ENCODE measurements at places on chromosomes 11 and 22.

GRCh38 chr11:134409552-134410429, 2.3 kb downstream of the B3GAT1 start:
- no peak for DNase-seq

GRCh38 chr11:36339888-36340287, 43.8 kb downstream of the PRR5L start:
- no peak for DNase-seq

DNA sequence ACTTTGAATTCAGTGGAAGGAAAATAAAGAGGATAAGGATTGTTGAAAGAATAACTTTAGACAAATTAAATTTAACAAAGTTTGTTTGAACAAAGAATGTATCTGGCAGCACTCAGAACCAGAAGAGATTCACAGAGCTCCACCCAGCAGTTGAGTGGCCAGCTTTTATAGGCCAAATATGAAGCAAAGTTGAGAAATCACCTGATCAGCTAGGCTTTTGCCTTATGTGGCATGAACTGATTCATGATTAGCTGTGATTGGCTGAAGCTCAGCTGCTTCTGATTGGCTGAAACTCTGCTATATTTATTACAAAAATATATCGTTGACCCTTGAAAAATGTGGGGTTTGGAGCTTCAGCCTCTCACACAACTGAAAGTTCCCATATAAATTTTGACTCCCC, 62.6 kb downstream of the PIWIL4 start:
- no peak for DNase-seq

DNA sequence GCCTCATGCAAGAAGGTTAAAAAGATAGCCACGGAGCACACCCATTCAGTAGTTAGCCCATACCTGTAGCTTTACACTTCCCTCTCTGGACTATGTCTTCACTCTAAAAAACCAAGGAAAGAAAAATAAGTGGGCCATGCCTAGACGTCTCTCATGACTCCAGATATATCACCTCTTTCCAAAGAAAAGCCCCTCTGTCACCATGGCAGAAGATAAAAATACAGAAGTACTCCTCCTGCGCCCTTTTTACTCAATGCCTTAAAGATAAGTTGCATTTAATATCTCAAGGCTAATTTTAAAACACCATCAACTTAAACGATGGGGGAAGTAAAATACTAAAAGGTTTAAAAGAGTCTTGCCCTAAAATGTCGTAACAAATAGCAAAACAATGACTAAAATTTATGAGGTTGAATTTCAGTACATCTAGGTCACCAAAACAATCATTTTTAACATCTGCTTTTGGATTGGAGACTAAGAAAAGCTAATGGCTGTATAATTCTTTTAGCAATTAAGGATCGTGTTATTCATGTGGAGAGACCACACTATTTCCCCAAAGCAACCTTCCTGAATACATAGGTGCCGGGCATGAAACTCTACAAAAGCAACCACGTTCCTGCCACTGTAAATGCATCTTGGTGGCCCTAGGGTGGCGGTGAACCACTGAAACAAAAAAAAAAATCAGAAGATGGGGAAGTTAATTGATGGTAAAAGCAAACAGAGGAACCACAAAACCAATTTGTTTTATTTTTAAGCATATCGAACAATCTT, 46.0 kb downstream of the CELF1 start:
- DNase-seq = no peak

- no peak for DNase-seq
Observed at GRCh38 chr22:40607506-40607905, 29.0 kb downstream of the MRTFA start.

- no peak for DNase-seq
Observed at GRCh38 chr11:110766316-110766715, 54.1 kb upstream of the ARHGAP20 start.

- no peak for DNase-seq
Observed at GRCh38 chr22:19057999-19058491, 64.2 kb downstream of the DGCR2 start.

- DNase-seq = no peak
Observed at GRCh38 chr22:17664414-17665055, 26.0 kb downstream of the BCL2L13 start.

DNA sequence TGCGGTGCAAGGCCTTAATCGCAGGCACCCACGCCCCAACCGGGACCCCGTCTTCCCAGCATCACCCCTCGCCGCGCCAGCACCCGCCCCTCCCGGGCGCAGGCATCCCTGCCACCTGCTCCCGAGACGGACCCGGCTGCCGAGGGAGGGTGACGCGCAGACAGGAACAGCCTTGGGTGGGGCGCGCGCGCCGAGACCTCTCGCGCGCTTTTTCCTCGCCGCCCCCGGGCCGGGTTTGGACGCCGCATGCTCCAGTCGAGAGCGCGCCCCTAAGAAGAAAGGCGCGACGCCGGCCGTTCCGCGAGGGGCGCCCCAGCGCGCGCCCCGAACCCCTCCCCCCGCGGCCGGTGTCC, 504 bp downstream of the CFL1 start:
- DNase-seq = peak; percentile 70

DNA sequence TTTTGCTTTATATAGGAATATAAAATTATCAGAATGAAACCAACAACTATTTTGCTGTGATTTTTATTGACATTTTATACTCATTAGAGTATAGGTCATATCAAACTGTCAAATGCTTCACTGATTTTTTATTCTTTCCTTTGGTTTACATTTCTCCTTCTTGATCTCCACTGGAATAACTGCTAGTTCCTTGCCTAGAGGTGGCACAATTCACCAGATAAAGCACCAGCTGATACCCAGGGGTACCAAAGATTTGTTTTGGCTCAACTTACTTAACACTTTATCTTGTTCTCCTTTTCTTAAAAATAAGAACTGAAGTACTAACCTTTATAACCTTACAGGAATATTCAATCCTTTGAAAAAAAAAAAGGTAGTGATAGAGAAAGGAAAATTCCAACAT, 725.1 kb upstream of the CHORDC1 start:
- DNase-seq = no peak

- DNase-seq = peak; percentile 60
Observed at GRCh38 chr11:34250732-34251588, 106.8 kb downstream of the ABTB2 start.

DNA sequence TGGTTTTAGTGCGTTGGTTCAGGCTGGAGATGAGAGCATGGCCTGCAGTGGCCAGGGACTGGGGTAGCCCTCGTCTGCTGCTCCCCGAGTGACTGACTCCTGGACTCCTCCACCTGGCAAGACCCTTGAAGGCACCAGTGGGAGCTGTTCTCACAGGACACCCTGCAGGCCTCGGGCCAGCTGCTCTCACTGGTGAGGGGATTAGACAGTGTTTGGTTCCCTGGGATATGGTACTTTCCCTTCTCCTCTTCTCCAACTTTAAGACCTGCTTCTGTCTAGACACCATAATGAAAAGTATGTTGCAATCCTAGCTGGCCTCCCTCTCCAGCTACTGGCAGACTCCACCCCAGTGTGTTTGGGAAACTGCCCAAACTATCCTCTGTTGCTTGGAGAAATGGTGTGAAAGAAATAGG, 168.8 kb upstream of the CADM1 start:
- no peak for DNase-seq

GRCh38 chr22:42428025-42428424, 4.2 kb downstream of the NFAM1 start:
- no peak for DNase-seq

DNA sequence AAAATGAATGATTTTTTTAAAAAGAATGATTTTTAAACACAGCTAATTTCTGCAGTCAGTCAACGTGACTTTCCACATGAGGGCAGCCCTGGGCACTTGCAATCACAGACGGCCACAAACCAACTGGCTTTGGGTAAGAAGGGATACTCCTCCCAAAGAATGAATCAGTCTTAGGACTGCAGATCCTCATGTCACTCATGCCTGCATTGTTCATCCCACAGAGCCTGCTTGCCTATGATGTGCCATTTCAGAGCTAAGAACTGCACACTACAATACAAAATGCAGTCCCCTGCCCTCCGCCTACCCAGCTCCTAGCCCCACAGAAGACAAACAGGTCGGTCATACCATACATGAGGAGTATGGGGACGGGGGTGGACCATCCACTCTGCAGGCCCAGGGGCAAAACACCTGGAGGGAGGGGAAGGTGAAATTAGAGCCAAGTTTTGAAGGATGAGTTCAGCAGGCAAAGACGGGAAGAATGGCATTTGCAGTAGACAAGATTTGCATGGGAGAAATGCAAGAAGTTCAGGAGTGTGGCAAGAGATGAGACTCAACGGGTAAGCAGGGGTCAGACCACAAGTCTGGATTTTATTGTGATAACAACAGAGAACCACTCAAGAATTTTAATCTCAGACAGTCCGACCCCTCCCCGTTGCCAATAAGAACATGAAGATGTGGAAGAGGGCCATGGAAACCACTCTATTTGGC, 24.7 kb downstream of the PACSIN2 start:
- DNase-seq = no peak

- no peak for DNase-seq
Observed at GRCh38 chr11:122230385-122230755, 114.4 kb upstream of the BLID start.

DNA sequence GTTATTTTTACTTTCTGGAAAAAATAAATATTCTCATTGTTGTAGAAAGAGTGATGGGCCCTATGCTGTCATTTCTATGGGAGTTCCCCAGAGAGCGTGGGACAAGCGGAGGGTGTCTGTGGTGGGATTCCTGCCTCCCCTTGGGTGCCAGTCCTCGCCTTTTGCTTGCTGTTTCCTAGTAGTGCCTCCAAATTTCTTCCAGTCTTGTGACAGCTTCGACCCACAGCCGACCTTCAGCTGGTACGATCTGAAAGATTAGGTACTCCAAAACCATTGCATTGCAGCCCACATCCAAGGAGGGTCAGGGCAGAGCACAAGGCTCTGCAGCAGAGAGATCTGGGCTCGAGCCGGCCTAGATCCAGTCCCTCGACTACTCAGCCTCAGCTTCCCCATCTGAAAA, 58.9 kb upstream of the EMID1 start:
- DNase-seq = no peak

DNA sequence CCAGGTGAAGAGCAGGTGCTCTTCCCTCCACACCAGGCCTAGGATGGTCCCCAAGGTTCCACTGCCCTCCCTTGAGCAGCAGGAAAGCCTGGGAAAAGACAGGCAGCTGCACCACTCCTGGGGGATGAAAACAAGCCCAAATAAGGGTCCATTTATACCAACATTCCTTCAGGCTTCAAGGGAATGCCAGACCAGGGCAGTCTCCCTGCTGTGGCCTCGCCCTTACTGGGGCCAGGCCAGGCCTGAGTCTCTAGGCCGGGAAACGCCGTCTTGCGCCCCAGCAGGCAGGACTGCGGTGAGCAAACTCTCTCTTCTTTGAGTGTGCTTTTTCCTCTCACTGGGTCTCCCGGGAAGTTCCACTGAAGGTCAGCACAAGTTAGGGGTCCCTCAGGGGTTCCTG, 443.5 kb downstream of the SOX6 start:
- DNase-seq = no peak

- DNase-seq = no peak
Observed at GRCh38 chr11:58485961-58486360, 21.9 kb downstream of the OR5B21 start.

GRCh38 chr11:126355926-126356897, 726 bp downstream of the ST3GAL4 start:
- DNase-seq = no peak

DNA sequence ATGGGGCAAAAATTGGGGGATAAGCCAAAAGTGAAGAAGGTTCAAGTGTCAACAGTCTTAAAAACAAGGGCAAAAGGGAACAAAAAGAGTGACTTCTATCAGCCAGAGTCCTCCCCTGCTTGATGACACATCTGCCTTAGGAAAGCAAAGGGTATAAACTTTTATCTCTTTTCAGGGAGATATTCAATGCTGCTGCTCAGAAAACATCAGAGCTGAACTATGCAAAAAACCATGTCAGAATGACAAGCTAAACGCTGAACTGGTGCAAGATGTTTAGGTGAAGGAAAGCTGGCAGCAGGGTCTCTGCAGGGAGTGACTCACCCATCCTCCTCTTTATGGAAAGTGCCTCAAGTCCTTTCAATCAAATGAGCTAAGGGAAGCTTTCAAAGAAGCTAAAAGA, 24.7 kb downstream of the ALG9 start:
- no peak for DNase-seq

- no peak for DNase-seq
Observed at GRCh38 chr22:39166547-39166946, 14.1 kb upstream of the CBX7 start.

DNA sequence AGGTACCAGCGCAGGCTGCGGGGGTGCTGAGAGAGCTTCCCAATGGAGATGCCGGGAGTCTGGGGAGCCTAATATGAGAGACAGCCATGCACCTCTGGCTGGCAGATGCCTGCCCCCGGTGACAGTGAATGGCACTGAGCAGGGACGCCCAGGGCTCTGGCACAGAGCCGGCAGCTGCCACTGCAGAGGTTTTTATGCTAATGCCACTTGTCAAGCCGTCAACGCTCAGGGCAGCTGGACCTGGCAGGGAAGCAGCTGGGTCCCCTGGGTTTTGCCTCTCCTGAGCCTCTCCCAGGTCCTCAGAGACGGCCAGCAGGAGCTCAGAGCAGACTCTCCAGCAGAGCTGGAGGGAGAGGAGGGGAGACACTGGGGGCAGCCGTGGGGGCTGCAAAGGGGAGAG, 573.6 kb downstream of the BUD13 start:
- no peak for DNase-seq

GRCh38 chr22:35380537-35381423, at the start of gene HMOX1:
HMOX1 (plus strand) TSS chr22:35381096; CDS start chr22:35381174, 78 bp downstream.
- DNase-seq = no peak

GRCh38 chr11:37411289-37411688, 813.3 kb upstream of the RAG2 start:
- no peak for DNase-seq

DNA sequence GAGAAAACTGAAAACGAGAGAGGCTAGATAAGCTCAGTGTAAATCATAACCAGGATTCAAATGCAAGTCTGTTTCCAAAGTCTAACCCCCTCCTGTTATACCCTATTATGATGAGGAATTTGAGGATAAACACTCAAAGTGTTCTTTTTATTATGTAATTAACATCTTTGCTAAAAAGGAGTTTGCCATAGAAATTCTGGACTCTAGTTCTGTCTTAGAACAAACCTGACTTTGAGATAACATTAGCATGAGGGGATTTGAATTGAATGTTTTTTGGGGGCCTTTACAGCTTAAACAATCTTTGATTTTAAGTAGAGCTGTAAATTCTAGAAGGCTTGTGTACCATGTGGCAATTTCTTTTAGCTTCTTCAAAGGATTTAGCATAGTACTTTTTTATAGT, 9.5 kb downstream of the C11orf54 start:
- no peak for DNase-seq

DNA sequence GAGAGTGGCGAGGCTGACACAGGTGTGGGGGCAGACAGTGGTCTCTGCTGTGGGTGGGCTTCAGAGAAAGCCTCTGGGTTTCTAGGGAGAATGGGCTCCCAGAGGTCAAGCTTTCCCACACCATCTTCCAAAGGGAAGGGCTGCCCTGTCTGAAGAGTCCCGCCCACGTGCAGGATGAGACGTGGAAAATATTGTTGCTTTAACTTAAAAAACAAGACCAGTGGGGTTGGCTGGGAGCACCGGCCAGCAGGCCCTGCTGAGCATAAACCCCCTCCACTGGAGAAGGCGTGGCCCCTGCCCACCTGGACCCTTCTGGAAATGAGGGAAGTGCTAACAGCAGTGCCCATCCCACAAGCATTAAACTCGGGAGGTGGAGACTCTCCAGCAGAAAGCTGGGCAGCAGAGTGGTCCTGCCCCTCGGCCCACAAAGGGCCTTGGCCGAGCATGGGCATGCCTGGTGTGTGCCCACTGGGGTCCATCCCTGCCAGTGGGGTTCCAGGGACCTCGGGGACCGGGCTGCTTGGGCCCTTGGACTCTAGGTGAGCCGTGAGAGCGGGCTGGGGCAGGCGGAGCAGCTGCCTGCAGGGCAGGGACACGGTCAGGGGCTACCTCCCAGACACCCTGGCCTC, 15.4 kb downstream of the SELENOO start:
- no peak for DNase-seq

- DNase-seq = no peak
Observed at GRCh38 chr11:57339328-57339727, 1.2 kb downstream of the P2RX3 start.
